Activated CD8-positive, alpha-beta T cell treated with anti-CD3 and anti-CD28 coated beads, Interleukin-2, amount 10 ng/mL, durations not matched to agents 7 days and 5 days (primary cell): ENCODE measurements at places on chromosomes 12 and 14.

DNA sequence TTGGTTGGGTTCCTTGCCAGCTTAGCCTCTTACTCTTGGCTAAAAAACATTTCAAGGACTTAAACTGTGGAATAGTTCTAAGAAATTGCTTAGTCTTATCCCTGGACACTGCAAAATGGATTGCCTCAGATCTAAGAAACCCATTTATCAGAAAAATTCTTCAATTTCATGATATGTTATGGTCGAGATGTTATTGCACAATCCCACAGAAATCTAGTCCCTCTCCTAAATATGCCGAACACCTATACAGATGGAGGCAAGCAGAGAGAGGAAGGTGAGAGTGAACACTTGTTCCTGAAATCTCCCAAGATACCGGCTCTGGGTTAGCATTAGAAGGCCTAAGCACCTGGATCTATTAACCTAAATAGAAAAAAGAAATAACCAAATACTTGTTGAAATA is 267.2 kb downstream of the PAWR start:
- H3K27ac ChIP-seq, result no peak overlapping the region
- H3K4me1 ChIP-seq, result no peaks in the 10 kb centered on the region
- H3K4me3 ChIP-seq, result no peak overlapping the region

- H3K4me3 ChIP-seq, result no peak overlapping the region
- peaks cover 24% of the 10 kb centered on the region for H3K4me1 ChIP-seq
- H3K27me3 ChIP-seq, result peaks cover 7% of the 10 kb centered on the region
- H3K27ac ChIP-seq, result no peak overlapping the region
- no peak for DNase-seq
These were observed 203.0 kb upstream of the SFSWAP start for GRCh38 chr12:131507881-131508280.

- peaks cover 27% of the 10 kb centered on the region for H3K4me1 ChIP-seq
- H3K36me3 ChIP-seq, result peaks cover 62% of the 10 kb centered on the region
- peak overlapping the region; percentile 51 for H3K27ac ChIP-seq
- H3K4me3 ChIP-seq, result no peak overlapping the region
- no peaks in the 10 kb centered on the region for H3K27me3 ChIP-seq
These were observed 2.8 kb upstream of the PRKAG1 start for GRCh38 chr12:49021292-49021915.

DNA sequence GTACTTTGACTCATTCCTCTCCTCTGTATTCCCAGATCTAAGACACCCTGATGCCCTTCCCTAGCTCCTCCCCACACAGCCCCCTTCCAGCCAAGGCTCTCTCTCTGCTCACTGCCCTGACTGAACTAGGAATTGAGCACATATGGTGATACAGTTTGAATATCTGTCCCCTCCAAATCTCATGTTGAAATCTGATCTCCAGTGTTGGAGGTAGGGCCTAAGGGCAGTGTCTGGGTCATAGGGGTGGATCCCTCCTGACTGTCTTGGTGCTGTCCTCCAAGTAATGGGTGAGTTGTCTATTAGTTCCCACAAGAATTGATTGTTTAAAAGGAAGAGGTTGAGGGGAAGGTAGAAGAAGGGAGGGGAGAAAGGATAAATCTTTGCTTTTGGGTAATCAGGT is 17.4 kb downstream of the CMKLR1 start:
- H3K4me1 ChIP-seq, result peaks cover 32% of the 10 kb centered on the region
- peaks cover 32% of the 10 kb centered on the region for H3K27me3 ChIP-seq
- DNase-seq, result no peak
- H3K27ac ChIP-seq, result no peak overlapping the region
- H3K4me3 ChIP-seq, result no peak overlapping the region

DNA sequence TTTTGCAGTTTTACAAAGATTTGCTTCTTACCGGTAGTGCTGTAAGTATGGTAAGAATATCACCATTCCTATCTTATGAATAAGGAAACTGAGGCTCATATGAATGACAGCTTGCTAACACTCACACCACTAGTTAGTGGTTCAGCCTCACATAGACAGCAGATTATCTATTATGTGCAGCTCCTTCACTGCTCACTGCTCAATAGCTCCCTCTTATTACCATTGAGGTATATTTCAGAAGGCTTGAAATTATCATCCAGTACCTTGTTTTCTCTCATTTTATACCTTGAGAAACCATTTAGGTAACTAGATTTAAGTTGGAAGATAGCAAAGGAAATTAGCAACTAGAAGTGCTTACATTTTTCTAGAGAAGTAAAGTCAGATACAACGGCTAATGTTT is 15.5 kb downstream of the RIC8B start:
- peaks cover 50% of the 10 kb centered on the region for H3K36me3 ChIP-seq
- H3K27me3 ChIP-seq, result no peaks in the 10 kb centered on the region
- no peak for DNase-seq

DNA sequence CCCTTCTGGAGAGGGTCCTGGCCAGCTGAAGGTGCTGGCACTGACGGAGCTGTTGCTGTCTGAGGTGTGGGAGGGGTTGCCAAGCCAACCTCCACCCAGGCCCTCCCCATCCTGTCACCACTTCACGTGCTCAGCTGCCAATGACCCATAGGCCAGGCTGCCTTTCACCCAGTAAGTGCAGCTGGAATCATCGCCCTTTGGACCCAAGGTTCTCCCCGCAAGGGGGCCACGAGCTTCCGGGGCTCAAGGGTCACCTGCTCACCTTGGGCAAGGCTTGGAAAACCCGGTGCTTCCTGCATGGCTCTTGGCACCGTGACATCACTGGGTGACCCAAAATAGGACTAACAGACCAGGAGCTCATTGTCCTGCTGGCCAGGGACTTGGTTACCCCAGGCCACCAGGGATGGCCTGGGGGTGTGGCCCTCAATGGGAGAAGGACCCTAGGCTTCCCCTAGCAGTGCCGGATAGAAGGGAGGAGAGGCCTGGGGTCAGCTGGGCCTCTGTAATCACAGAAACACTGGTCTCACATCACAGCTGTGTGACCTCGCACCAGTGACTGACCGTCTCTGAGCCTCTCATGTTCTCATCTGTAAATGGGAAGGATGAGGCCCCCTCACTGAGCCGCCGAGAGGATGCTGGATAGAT is 51.3 kb downstream of the CCDC85C start:
- no peaks in the 10 kb centered on the region for H3K27me3 ChIP-seq
- no peak overlapping the region for H3K27ac ChIP-seq
- H3K36me3 ChIP-seq, result no peaks in the 10 kb centered on the region
- DNase-seq, result no peak
- no peaks in the 10 kb centered on the region for H3K4me1 ChIP-seq

- H3K4me1 ChIP-seq, result peaks cover 41% of the 10 kb centered on the region
- DNase-seq, result no peak
- no peak overlapping the region for H3K27ac ChIP-seq
These were observed 17.0 kb downstream of the SLC4A8 start for GRCh38 chr12:51441583-51441982.

GRCh38 chr14:68407285-68407684 is 385.6 kb downstream of the ZFP36L1 start:
- H3K27ac ChIP-seq, result no peak overlapping the region
- H3K36me3 ChIP-seq, result peaks cover 1% of the 10 kb centered on the region
- no peak overlapping the region for H3K4me3 ChIP-seq
- H3K27me3 ChIP-seq, result no peaks in the 10 kb centered on the region

DNA sequence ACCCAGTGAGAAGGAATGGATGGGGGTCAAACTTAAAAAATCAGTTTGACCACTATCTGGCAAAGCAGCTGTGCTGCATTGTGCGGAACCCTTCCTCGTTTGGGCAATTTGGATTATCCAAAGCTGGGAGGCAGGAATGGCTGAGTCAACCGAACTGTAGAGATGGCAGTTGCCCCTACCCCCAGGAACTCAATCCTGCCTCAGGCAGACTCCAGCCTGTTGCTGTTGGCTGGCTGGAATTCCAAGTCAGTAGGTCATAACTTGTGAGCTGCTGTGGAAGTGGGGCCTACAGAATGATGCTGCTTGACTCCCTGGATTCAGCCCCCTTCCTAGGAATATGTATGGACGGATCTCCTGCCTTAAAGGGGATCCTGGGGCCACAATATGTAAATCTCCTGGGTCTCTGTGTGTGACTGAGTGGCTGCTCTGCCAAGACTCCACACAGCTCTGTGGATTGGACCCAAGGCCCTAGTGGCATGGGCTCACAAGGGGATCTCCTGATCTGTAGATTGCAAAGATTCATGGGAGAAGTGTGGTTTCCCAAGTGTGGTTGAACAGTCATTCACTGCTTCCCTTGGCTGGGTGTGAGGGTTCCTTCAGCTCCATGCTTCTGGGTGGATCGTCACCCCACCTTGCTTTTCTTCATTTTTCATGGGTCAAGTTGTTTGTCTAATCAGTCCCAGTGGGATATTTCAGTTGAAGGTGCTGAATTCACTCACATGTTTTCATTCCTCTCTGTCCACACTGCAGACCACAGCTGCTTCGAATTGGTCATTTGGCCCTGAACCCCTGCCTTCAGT is 19.2 kb downstream of the LUM start:
- no peak overlapping the region for H3K27ac ChIP-seq
- H3K4me1 ChIP-seq, result no peaks in the 10 kb centered on the region
- no peak overlapping the region for H3K4me3 ChIP-seq
- H3K27me3 ChIP-seq, result no peaks in the 10 kb centered on the region

- no peak overlapping the region for H3K4me3 ChIP-seq
- no peak overlapping the region for H3K27ac ChIP-seq
- DNase-seq, result no peak
- H3K4me1 ChIP-seq, result no peaks in the 10 kb centered on the region
- no peaks in the 10 kb centered on the region for H3K27me3 ChIP-seq
These were observed 66.1 kb downstream of the PDZRN4 start for GRCh38 chr12:41254004-41254914.

- no peak overlapping the region for H3K4me3 ChIP-seq
- no peak overlapping the region for H3K27ac ChIP-seq
- no peaks in the 10 kb centered on the region for H3K27me3 ChIP-seq
- H3K4me1 ChIP-seq, result peaks cover 50% of the 10 kb centered on the region
- H3K36me3 ChIP-seq, result peaks cover 50% of the 10 kb centered on the region
These were observed 6.3 kb downstream of the CS start for GRCh38 chr12:56293795-56294194.

- peaks cover 15% of the 10 kb centered on the region for H3K27me3 ChIP-seq
- no peak for DNase-seq
- no peak overlapping the region for H3K27ac ChIP-seq
- H3K4me1 ChIP-seq, result no peaks in the 10 kb centered on the region
- H3K4me3 ChIP-seq, result no peak overlapping the region
These were observed 158.6 kb downstream of the PRIMA1 start for GRCh38 chr14:93629643-93630042.

DNA sequence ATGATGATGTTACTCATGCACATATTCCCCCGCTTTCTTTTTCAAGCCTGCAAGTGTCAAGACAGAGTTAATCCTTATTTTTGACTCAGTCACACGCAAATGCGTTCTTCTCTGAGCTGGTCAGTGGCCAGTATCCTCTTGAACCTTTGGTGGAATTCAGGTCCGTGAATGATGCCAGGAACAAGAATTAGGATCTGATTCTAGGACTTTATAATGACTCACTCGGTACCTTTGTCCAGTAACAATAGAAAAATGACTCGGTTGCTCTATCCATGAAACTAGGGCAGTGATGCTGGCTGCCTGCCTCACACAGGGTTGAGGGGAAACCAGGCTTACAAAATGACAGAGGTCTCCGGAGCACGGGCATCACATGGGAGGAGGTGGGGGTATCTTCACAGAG is 185.8 kb upstream of the NUDT4 start:
- no peak for DNase-seq
- peaks cover 4% of the 10 kb centered on the region for H3K27me3 ChIP-seq
- no peak overlapping the region for H3K27ac ChIP-seq
- H3K4me3 ChIP-seq, result no peak overlapping the region

DNA sequence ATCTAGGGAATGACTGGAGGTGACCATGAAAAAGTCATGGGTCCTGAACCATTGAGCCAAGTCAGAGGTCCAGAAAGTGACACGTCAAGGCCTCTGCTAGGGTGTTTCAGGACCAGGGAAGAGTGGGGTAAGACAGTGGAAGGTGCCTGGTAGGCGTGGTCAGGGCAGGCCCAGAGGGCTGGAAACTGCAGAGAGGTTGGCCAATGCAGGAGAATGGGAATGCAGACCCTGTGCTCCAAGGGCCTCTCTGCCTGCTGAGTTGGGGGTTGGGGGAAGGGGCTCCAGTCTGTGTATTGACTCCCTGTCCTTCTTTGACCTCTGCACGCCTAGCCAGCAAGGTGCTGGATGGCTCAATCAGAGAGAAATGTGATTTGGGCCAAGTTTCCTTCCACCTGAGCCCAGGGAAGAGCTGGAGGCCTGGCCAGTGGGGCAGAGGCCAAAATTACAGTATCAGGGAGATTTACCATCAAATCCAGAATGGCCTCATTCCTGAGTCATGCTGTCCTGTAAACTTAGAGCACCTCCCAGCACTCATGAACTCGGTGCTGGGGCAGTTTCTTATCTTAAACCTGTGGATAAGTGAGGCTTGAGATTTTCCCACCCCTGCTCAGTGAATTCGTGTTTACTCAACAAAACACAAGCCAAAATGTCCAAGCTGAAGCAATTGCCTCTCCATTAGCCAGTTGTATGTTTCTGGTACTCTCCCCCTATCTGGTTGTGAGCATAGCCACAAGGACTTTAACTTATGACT is 24.4 kb downstream of the IRF2BPL start:
- H3K4me1 ChIP-seq, result peaks cover 31% of the 10 kb centered on the region
- H3K4me3 ChIP-seq, result no peak overlapping the region
- peak overlapping the region; percentile 65 for H3K27ac ChIP-seq
- DNase-seq, result no peak

DNA sequence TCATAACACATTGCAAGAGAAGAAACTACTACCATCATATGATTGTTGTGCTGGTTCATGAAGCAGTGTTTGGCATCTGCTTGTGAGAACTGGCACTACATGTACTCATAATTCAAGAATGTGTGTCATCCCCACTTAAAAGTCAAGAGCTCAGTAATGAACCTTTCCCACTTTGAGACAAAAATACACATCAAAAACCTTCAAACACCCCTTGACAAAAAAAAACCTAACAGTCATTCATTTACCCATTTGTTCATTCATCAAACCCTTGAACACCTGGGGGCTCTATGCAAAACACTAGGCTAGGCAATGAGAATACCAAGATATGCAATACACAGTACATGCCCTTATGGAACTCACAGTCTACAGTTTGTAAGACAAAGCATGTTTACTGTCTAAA is 40.0 kb downstream of the KIF21A start:
- no peak overlapping the region for H3K4me3 ChIP-seq
- no peak for DNase-seq
- H3K4me1 ChIP-seq, result peaks cover 15% of the 10 kb centered on the region
- no peaks in the 10 kb centered on the region for H3K27me3 ChIP-seq

DNA sequence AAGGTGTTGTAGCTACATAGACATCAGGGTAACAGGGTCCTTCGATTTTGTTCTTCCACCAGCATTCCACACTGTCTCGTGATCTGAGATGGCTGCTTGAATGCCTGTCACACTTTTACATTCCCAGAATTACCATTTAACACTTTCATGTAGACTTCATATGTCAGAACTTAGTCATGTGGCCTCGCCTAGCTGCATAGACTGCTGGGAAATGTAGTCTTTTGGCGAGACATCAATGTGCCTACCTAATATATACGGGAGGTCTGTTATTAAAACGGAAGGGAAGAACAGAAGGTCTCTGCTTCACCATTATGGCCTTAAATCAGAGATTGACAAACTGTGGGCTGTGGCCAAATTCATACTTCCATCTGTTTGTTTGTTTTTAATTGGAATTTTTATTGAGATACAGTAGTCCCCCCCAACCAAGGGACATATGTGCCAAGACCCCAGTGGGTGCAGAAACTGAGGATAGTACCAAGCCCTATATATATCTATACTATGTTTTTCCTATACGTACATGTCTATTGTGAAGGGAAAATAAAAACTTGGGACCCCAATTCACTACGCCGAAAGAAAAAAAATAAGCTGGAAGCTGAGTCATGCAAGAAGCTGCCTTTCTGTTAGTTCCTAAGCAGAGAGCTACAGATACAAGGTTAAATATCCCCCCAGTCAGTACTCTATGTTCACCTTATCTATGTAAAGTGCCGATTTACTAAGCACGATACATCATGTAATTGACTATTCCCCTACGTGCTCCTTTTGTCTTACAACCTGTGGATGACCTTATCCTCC is 11.3 kb upstream of the HRK start:
- peaks cover 16% of the 10 kb centered on the region for H3K27me3 ChIP-seq
- H3K4me1 ChIP-seq, result no peaks in the 10 kb centered on the region
- H3K36me3 ChIP-seq, result no peaks in the 10 kb centered on the region
- H3K4me3 ChIP-seq, result no peak overlapping the region
- no peak for DNase-seq
